ENCODE measurements at places on chromosomes 7 and 10. TPM values are rescaled to one million over a fixed set of nuclear protein-coding genes. Genes with fewer than 3 reads are reported as not detected.
A peak's percentile ranks its signal among the peaks of the same experiment; 100 is the strongest.

DNA sequence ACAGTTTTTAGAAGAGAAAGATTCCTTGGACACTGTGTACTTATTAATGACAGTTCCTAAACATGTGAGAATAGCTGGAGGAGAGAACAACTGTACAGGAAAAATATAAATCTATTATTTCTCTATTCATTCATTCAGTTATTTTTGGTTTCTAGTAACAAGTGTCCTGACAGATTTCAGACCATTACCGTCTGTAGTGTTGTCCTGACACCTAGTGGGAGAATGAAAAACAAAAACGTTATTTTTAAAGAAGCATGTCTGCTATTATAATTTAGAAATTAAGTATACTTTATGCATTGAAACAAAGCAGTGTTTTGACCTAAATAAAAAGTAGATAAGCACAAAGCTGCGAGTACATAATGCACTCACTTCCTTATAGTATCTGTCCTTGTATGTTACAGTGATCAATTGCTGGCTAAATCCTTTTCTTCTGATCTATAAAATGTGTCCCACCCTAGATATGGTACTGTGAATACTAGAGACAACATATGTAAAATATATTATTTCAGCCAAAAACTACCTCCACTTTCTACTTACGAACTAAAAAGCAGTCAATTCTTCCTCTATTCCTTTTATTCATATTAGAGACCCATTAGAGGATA, 575.6 kb downstream of the ARL4A start:
- DNase-seq, result peak; percentile 51

CXCL12 gene
- polyA plus RNA-seq, result 420 TPM

- no peak for DNase-seq
Measured at GRCh38 chr10:131655101-131655849, 245.5 kb upstream of the PPP2R2D start.

GRCh38 chr10:47034441-47035051, 123.3 kb downstream of the PTPN20 start:
- DNase-seq, result no peak

GRCh38 chr10:34290412-34291081, 524.5 kb downstream of the PARD3 start:
- no peak for DNase-seq

CPA2 gene
- 0.39 TPM for polyA plus RNA-seq

GRCh38 chr10:71911296-71911953, 52.8 kb upstream of the CHST3 start:
- no peak for DNase-seq

WDR86 gene
- polyA plus RNA-seq, result 24.3 TPM

DNA sequence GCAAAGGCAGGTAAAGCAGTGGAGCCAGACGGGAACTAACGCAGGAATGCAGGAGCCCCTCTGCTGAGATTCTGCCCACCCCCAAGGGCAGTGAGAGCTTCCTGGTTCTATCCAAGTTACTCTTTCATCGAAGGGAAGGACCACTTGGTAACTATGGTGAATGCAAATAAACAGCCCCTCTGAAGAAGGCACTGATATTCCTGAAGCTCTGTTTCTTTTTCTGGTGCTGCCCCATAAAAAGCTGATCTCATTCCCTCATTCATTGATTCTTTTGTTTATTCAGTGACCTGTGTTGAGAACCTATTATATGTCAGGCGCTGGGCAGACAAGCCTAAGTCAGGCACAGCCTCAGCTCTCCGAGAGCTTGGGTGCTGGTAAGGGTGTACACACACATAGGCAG, 217.3 kb downstream of the SNX10 start:
- no peak for DNase-seq

- no peak for DNase-seq
Measured at GRCh38 chr10:79473496-79474095, 28.2 kb upstream of the ZCCHC24 start.

DNA sequence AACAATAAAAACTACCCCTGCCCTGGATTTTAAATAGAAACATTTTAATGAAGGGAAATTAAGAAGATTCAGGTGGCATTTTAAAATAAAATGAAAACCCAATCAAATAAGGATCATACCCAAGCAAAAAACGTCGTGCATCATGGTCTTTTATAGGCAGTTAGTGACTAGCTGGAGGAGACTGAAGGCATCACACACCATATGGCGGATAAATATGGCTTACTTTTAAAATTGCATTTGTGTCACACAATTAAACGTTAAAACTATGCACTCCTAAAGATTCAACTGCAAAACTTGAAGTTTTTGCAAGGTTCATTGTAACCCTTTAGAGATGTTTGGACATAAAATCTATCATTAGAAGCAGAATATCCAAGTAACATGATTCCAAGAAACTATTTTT, 200.1 kb upstream of the NRG3 start:
- DNase-seq, result no peak

SLC13A1 gene
- polyA plus RNA-seq, result 29.2 TPM

- DNase-seq, result no peak
Measured at GRCh38 chr7:40530292-40530691, 395.5 kb downstream of the SUGCT start.

AKR1C2 gene
- 10.3 TPM for polyA plus RNA-seq

Data from renal cortex interstitium (tissue), 15 donors.